ENCODE measurements at places on chromosomes 3 and 15.

GRCh38 chr15:74305687-74306086 lies 61.8 kb downstream of the CYP11A1 start:
- no peak for DNase-seq

DNA sequence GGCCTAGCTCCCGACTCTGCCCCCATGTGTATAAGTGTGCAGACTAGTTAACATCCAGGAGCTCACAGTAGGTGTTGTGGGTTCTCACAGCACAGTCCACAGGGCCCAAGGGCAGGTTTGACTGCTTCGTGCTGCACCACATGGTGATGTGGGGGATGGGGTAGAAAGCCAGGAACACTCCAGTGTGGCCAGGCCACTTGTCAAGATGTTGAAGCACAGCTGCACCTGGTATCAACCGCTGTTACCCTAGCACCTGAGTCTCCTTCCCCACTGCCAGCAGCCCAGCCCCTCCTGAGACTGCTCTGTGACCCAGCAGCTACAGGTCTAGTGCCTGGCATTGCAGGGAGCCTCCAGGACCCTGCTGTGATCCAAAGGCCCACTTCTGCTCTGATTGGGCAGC lies 53.4 kb downstream of the CHDH start:
- DNase-seq, result no peak

DNA sequence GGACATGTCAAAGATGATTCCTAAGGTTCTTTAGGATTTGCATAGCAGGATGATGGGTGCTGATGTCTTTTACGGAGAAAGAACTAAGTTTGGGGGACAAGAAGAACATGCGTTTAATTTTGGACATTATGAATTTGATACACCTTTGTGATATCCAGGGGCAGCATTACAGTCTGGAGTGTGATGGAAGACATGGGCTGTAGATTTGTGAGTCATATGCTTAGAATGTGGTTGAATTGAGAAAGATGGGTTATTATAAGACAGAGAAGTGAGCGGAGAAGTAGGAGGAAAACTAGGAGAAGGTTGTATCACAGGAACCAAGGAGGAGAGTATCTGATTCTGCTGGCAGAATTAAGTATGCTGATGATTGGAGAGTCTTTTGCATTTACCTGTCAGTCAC lies 20.6 kb downstream of the NEO1 start:
- no peak for DNase-seq

- peak; percentile 24 for DNase-seq
These were observed 5.3 kb downstream of the PLSCR2 start for GRCh38 chr3:146464005-146464595.

DNA sequence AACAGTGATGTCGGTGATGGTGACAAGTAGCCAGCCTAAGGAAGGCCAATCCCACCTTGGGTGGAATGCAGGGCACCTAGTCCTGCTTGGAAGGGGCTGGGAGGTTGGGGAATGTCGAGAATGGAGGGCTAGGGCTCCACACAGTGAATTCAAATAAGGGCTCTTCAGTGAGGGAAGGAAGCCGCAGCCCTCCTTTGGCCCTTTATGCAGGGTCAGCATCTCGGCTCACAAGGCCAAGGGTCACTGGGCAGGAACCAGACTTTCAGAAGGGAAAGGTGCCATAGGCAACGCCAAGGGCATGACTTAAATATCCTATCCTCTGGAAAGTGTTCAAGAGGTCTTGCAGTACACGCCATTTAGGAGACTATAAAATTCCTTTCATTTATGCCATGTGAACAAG lies 56.9 kb downstream of the CLEC3B start:
- no peak for DNase-seq

DNA sequence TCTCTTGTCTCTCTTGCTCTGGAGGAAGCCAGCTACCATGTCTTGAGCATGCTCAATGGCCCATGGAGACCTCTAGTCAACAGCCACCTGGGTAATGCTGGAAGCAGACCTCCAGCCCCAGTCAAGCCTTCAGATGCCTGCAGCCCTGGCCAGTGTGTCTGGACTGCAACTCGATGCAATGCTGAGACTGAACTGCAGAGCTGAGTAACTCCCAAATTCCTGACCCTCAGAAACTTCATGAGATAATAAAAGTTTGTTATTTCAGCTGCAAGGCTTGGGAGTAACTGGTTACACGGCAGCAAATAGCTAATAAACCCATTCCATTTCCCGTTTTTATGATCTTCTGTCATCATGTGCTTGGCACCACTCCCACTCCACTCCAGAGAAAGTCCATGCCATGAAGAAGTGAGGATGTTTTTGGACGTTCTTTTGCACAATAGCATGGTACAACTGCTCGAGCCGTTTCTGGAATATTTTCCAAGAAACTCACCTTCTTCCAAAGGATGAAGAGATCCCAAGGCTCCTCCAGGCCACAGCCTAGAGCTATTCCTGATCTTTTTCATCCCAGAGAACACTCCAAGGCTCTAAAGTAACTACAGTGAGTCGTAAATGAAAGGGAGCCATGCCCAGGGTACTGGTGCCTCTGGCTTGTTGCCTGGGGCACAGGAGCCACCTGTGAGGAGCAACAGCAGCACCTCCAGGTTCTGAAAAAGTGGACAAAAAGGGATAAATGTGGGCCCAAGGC lies 72.0 kb upstream of the KLF13 start:
- no peak for DNase-seq

DNA sequence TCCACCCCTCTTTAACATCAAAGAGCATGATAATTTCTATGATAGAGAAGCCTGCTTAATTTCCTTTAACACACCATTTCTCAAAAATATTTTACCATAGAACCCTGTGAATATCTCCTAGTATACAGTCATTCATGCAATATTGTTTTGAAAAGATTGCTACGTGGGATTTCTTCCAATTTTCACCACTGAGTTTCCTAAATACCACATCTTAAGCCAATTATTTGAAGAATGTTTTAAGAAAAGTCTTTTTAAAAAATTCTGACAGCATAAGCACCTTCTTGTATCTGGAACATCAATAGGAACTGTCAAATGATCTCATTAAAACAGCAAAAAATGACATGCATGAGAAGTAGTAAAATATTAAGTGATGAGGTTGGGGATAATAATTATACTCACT lies 1126.7 kb downstream of the TUSC7 start:
- no peak for DNase-seq

GRCh38 chr3:51386159-51386851 lies 1.2 kb downstream of the MANF start:
- no peak for DNase-seq

- no peak for DNase-seq
These were observed 7.7 kb downstream of the COL8A1 start for GRCh38 chr3:99646107-99646435.

GRCh38 chr3:195043607-195044339 lies 227.2 kb downstream of the XXYLT1 start:
- DNase-seq, result no peak

- peak; percentile 57 for DNase-seq
These were observed 64.2 kb upstream of the MYZAP start for GRCh38 chr15:57527382-57528091.

DNA sequence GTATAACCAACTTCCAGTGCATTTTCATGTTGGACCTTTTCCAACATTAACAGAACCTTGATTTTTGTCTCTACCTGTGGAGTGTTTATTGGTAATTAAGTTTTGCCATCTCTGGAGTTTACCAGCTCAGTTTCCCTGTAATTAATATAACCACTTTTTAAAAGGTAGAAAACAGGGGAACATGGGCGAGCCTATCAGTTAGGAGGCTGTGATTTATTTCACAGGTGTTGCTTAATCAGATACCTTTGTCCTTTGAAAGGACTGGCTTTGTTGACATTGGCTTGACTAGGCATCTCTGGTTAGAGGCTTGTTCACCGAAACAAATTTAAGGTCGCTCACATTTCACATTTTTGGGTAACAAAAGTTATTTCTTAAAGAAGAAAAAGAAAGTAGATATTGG lies 622 bp downstream of the NAALADL2 start:
- DNase-seq, result no peak

DNA sequence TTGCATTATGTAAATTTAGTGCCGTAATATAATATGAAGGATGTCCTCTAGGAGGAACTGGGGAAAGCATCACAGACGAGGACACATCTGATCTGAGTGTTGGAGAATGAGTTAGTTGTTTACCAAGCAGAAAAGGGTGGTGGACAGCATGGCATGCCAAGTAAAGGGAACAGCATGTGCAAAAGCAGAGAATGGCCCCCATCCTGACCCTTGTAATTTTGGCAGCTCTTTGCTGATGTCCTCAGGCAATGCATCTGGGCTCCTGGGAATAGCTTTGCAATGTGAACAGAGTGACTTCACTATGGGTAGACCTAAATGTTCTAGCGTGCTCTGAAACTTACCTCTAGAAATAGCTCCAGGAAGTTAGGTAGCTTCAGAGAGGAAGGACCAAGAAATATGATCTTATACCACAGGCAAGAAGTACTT lies 263.3 kb downstream of the LPP start:
- no peak for DNase-seq

DNA sequence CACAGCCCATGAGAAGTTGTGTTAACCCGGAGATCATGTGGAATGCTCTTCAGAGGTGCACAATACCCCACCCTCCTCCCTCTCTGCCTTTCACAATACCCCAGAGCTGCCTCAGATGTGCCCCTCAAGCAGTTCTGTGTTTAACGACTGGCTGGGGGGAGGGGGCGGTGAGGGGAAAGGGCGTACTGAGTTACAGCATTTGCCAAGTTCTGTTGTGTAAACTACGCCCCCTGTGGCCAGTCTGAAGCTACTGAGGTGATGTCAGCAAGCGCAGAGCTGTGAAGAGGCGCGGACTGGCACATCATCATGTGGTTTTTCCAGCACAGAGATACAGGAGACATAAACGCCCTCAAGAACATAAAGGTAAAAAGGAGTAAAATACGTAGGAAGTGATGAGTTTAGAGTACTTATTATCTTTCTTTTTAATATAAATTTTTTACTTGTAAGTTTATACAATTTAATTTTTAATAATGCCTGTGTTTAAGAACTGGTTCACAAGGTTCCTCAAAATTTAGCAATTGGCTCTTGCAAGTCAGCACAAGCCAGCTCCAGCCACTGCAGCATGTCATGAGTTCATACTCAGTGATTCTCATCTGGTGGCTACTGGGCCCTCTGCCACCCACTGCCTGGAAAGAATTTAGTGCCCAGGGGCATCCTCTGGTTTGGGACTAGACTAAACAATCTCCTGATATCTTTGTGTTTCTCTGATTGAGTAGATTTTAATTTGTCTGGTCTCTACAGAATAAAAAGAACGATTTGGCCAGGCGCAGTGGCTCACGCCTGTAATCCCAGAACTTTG lies 1.7 kb downstream of the EPB42 start:
- DNase-seq, result no peak

DNA sequence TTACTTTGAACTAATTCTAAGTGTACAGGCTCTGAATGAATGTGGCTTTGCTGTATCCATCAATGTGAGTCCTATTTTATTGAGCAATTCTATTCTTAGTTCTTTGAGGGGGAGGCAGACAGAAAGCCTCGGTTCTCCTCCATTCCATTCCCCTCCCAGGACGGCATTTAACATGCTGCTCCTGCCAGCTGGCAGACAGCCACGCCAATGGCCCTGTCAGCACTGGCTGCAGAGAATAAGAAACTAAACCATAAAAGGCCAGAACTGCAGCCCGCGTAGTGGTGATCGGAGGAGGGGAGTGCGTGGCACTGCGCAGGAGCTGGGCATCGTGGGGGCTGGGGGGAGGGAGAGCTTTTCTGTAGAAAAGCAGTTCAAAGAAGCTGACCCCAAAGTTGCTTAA lies 76.0 kb upstream of the HACD2 start:
- no peak for DNase-seq

GRCh38 chr3:131370935-131371687 lies 10.5 kb upstream of the NUDT16 start:
- DNase-seq, result no peak

DNA sequence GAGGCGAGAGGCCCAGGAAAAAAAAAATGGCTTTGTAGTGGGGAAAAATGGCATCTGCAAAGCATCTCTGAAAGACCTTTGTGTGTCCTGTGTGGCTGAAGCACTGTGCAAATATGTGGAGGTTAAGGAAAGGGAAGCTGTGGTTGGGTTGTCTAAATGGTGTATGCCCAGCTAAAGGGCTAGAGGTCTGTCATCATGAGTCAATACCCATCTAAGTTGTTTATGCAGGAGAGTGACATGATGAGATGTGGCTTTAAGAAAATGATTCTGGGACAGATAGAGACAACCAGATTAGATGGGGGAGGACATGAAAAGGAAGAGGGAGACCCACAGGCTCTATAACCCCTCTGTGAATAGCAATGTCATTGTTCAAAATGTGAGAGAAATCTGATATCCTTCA lies 280.7 kb downstream of the MFSD1 start:
- DNase-seq, result no peak

- peak; percentile 87 for DNase-seq
These were observed 8.1 kb downstream of the B2M start for GRCh38 chr15:44719293-44719999.

DNA sequence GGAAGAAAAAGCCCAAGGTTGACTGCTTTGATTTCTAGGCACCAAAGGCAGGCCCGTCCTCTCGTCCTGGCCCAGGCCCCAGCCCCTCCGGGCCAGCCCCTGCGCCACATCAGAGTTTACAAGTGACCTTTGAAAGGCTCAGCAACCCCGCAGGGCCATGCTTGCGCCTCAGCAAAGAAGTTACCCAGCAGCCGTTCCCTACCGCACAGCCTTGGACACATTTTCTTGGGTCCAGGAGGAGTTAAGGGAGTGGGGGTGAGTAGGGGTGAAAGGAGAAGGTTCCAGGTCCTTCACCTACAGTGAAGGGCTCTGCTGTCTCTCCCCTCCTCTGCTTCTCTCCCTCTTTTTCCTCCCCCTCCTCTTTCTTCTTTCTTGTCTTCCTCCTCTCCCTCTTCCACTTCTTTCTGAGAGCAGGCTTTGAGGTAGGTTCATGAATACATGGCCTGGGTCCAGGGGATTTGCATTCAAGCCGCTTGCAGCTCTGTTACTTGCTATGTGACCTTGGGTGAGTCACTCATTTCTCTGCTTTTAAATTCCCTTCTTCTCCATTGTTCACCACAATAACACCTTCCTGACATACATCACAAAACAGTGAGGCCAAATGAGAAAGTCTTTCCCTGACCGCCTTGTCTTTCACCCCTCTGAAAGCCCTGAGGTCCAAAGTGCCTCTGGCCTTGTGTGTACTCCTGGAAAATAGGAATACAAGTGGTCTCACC lies 223.3 kb upstream of the TPRG1 start:
- DNase-seq, result peak; percentile 17

Measured in activated CD4-positive, alpha-beta T cell treated with anti-CD3 and anti-CD28 coated beads, Interleukin-2, Interleukin-6, amounts not matched to agents 100 ng/mL and 50 ng/mL, durations not matched to agents 16 hours and 8 hours (primary cell).